ENCODE measurements at places on chromosomes 3 and 15. TPM values are rescaled to one million over a fixed set of nuclear protein-coding genes. Genes with fewer than 3 reads are reported as not detected.

The MESP1 gene
- 0.69 TPM for total RNA-seq

The GOLGA6L7 gene
- not detected for total RNA-seq

The U2SURP gene
- 68.1 TPM for total RNA-seq

The GNAT1 gene
- not detected for total RNA-seq

DNA sequence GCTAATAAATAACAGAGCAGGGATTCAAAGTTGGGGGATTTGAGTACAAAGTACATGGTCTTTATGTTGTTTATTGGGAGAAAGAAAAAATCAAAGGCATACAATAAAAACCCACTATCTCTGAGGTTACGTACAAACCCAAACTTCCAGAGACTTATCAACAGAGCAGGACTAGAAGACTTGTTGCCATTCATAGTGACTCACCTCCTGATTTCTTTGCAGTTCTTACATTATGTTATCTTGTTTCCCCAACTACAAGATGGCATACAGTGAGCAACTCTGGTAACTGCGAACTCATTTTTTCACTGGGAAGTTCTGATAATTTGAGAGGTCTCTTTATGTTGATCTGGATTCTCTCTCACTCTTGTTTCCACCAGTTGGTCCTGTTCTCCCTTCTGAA, 80.6 kb upstream of the ETV5 start:
- no peak for DNase-seq

GRCh38 chr3:42988097-42988496, 9.0 kb downstream of the GASK1A start:
- no peak for DNase-seq

- no peak for DNase-seq
These were observed 340.8 kb downstream of the NAALADL2 start for GRCh38 chr3:175199961-175200360.

GRCh38 chr3:119809249-119810017, 27.5 kb downstream of the NR1I2 start:
- no peak for DNase-seq
